ENCODE measurements at places on chromosomes 7 and 10.

GRCh38 chr7:102292813-102293798, 6.4 kb downstream of the SH2B2 start:
- DNase-seq: no peak

GRCh38 chr7:89503281-89503680, 651.0 kb upstream of the STEAP1 start:
- DNase-seq: no peak

DNA sequence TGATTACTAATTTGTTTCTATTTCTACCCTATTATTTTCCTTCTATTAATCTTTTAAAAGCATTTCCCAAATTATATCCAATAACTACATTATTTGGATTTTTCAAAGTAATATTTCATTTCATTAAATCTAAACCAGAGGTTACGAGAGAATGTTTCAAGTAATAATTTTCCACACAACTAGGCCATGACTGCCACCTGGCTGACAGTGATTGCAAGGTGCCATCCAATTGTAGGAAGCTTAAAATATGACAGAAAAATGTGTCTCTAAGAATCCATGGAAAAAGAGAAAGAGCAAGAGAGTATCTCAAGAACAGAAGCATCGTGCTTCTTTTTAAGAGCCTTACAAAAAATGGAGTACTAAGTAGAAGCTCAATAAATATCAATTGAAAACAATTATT, 48.7 kb downstream of the TPK1 start:
- DNase-seq: peak; percentile 6

- DNase-seq: no peak
Measured at GRCh38 chr10:11245095-11245479, 227.4 kb downstream of the CELF2 start.

DNA sequence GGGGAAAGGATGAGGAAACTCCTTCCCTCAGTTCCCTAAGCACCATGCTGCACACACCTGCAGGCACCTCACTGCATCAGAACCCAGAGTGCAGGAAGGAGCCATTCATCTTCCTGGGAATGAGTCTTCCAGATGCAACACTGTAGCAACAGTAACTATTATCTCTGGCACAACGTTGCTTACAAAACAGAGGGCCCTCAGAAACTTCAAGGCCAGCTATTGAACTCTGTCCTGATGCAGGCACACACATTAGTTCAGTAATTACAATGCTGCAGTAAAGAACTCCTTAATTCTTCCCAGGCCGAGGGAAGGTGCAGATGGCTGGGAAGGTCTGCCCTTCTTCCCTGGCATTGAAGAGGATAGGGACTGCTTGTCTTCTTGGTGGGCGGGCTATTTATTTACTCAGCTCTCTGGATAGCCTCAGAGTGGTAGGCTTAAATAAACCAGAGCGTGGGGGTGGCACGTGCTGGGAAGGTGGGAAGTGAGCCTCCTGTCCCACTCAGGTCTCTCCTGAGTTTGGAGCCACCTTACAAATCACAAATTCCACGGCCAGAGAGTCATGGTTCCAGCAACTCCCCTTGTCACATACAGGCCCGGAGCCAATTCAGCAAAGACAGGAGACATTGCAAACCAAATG, 125.1 kb upstream of the JCAD start:
- no peak for DNase-seq

Measured in CD4-positive, alpha-beta T cell treated with Interferon alpha-2 for 1 hour (primary cell).